Hematopoietic multipotent progenitor cell treated with erythropoietin and hydrocortisone succinate and interleukin-3 and kit ligand, for 8 days (in vitro differentiated cells): ENCODE measurements at places on chromosomes 6 and 20.

DNA sequence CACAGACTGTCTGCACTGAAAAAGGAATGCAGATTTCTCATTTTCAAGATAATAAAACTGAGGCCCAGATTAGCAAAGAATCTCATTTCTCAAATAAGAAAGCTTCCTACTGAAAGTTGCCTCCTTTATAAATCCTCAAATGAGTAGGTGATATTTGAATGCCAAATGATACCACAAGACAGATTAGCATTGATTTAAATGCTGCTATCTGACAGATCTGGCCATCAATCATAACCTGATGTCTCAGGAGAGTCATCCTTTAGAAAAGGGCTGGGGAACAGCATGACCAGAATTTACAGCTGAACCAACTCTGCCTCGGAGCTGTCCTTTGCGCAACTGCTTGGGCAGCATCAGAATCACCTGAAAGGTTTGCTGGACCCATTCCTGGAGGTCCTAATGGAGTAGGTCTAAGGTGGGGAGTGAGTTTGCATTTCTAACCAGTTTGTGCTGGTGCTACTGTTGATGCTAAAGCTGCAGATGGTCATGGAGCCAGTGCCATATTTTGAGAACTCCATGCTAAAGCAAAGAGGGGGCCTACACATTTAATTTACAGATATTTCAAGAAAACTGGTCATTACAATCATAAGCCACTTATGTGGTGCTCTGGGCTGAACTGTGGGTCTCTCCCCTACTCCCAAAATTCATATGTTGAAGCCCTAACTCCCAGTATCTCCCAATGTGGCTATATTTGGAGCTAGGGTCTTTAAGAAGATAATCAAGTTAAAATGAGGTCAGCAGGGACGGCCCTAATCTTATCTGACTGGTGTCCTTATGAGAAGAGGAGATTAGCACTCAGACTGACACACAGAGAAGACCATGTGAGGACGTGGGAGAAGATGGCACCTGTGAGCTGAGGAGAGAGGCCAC, 295.5 kb upstream of the JARID2 start:
- DNase-seq, result peak; percentile 57

DNA sequence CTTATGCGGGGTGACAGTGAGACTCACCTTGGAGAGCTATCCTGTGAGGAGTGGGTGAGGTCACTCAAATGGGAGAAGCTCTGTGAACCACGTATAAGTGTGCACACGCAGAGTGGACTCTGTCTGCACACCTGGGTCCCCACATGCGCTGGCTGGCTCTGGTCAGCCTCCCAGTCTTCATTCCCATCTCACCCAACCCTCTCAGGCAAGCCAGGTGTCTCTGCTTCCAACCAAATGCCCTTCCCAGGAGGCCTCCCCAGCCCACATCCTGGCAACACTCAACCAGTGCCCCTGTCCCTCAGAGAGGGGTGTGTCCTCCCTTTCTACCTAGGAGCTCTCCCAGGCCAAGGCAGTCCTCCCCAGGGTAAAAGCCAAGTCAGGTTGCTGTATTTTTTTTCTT, 8.0 kb upstream of the PI16 start:
- DNase-seq, result no peak

- DNase-seq, result no peak
These were observed 329.4 kb upstream of the SLC35B3 start for GRCh38 chr6:8764733-8765132.

DNA sequence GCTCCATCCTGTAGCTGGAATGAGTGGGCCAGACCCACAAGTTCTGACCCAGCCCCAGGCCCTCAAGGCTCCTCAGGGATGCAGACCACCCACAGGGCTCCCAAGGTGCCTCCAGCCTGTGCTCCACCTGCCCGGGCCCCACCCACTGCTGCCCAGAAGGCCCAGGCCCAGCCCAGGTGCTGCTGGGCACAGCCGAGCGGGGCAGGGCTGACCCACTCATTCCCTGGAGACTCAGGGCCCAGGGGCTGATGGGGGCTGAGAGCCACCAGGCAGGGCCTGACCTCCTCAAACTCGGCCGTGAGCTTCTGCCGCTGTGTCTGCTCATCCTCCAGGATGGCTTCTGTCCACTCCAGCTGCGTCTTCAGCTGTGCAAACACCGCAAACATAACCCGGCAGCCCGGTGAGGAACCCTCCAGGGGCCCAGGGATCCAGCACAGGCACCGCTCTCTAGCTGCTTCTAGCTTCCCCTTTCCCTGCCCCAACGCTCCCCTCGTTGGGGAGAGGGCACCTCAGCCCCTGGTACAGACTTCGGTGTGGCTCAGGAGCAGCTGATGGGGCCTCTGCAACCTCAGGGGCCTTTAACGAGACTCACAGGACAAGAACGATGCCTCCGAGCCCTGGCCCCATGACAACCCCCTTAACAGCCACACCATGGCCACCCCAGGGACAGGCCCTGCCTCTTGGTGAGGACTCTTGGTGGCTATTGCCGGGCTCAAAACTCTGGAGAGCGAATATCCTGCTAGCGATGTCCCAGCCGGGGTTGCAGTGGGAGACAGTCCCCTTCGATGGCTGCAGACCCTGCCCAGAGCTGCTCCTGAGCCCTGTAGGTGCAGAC, 46.0 kb downstream of the DSTN start:
- no peak for DNase-seq

DNA sequence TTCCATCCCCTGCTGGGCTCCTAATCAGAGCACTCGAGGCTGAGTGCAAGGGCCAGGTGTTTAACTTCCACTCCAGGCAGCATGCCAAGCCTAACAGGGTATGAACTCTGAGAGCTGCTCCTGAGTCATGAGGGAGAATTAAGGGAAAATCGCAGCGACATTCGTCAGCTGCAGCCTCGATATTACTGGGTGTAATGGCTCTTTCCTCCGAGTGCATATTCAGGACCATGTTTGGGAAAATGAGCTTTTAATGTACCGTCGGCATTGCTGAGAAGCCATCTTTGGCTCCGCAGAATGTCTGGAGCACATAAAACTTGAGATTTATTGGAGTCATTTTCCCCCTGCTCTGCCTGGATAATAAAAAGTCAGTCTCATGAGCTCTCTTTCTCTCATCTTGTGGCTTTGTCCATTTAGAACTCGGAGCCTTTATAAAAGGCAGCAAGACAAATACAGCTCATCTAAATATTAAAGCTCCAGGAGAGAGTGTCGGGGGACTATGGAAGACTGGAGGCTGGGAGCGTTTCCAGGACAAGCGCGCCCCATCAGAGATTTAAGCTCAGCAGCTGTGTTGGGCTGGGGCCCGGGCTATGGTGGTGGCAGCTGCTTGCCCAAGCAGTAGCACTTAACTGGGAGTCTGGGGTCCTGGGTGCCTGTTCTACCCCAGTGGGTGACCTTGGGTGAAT, 103.7 kb downstream of the TOX2 start:
- DNase-seq, result no peak

DNA sequence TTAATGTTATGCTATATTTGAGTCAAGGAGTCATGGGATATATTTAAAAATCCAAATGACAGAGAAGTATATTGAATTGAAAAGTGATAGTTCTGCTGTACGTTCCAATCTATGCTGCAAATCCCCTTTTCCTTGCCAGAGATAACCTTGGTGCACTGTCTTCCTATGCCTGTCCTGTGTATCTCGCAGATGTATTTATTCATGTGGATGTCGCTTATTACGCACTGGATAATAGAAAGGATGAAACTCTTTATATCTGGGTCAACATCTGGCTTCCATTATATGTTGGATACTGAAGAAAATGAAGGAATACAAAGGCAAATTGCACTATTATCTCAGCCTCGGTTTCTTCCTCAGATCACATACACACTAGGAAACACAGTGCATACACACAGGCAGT, 331.3 kb downstream of the BCKDHB start:
- no peak for DNase-seq

DNA sequence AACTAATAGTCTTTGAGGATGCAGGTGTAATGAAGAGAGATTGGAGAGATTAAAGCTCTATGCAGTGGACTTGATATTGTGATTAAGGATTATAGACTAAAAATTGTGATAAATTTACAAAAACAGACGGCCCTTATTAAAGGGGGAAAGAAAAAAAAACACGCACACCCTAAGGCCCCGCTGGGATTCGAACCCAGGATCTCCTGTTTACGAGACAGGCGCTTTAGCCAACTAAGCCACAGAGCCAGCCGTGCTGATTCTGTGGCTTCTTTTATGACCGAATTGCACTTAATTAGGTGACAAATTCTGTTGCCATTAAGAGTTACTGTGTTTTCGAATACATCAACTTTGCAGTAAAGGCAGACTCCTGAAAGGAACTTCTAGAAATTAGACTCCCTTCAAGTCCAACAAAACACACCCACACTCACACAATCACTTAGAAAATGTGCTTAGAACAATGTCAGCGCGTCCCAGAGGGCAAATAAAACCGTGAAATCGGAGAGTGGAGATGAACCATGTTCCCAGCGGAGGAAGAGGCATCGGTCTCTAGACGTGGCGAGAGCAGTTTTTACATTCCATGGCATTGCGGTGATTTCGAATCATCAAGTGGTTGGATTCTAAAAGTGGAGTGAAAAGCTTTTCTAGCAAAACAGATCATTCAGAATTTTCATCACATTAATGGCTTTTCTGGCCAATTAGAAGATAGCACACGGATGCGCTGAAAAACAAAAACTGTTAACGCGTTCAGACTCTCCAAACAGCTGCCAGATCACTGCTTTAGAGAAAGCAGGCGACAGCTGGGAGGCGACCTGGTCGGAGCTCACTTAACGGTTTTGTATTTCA, 122.6 kb downstream of the GPX5 start:
- peak; percentile 92 for DNase-seq

DNA sequence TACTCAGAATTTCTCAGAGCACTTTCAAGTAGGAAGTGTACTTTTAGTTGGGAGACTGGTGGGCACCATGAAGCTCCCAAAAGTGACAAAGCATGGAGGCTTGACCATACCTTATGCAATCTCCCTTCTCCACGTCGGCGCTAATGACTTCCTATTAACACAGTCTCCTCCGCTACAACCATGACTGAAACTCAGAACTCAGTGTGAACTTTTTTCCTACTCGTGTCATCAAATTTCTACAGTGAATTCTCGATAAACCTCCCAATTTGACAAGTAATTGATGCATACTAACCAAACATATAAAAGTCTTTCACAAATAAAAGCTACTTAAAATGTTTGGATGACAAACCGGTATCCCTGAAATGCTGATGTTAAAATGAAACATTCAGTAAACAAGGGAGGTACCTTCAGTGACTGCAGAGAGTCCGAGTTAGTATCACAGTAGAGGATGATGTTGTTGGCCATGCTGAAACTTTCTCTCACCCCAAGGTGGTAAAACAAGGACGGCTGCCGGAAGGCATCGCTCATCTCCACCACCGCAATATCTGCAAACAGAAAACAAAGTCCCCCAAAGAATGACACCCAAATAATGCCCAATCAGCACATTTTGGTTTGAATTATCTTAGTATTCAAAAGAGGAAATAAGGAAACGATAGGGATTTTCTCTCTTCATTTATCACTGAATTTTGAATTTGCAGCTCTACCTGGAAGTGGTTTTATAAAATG, 72.1 kb downstream of the MAP3K5 start:
- DNase-seq, result no peak
